ENCODE measurements at places on chromosomes 13 and 19.

DNA sequence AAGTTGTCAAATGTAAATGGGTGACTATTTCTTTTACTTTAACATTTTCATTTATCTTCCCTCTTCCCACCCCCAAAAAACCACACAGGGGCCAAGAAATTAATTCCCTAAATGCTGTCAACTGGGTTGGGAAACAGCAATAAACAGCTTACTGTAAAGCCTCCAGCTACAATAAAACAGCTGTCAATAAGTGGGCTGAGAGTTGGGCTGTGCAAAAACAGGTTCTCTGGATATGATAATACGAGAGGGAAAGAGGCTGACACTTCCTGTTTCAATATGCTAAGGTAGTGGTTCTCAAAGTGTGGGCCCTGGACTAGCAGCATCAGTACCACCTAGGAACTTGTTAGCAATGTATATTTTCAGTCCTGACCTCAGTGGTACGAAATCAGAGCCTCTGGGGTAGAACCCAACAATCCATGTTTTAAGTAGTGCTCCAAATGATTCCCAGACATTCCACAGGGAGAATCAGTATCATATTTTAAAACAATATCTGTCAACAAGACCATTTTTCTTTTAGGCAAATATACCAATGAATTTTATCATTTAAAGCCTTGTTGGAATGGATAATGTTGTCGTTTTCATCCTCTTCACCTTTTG, 8.4 kb downstream of the PCDH9 start:
- no peak for DNase-seq

GRCh38 chr13:106466691-106467426, 68.6 kb downstream of the EFNB2 start:
- DNase-seq = no peak

- DNase-seq = no peak
Measured at GRCh38 chr13:98825659-98826058, 73.2 kb upstream of the SLC15A1 start.

GRCh38 chr19:14412324-14412995, 6.7 kb downstream of the DDX39A start:
- no peak for DNase-seq

- DNase-seq = no peak
Measured at GRCh38 chr19:2607712-2608601, 94.5 kb downstream of the GNG7 start.

- no peak for DNase-seq
Measured at GRCh38 chr19:40691421-40692211, 1.2 kb upstream of the NUMBL start.

DNA sequence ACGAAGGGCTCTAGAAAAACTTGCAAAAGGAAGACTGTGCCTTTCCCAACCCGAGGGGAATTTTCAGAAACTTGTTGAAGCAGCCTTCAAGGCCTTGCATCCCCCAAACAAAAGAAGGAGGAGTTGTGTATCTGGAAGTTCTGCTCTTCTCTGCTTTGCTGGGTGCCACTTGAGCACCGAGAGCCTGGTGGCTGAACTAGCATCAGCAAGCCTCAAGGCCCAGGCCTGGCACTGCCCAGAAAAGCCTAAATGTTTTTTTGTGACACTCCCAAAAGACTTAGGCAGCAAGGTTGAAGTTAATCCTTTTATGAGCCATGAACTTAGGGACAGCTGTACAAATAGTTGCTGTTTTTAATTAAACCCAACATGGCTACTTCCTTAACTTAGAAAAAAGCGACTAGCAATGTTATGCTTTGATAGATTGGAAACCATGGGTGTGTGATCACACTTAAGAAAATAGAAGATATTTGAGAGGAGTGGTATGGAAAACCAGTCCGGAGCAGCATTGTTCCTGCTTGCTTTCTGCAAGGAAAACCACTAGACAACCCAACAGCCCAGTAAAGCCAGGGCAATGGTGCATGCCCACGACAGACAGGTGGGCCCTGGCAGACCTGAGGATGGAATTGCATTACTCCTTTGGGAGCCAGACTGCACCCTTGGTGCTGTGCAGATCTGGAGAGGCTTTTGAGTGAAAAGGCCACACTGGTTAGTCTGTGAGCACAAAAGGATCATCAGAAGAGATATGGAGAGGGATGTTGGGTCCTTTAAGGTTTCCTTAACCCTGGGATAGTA, 788 bp upstream of the DLEU7 start:
- DNase-seq = no peak

DNA sequence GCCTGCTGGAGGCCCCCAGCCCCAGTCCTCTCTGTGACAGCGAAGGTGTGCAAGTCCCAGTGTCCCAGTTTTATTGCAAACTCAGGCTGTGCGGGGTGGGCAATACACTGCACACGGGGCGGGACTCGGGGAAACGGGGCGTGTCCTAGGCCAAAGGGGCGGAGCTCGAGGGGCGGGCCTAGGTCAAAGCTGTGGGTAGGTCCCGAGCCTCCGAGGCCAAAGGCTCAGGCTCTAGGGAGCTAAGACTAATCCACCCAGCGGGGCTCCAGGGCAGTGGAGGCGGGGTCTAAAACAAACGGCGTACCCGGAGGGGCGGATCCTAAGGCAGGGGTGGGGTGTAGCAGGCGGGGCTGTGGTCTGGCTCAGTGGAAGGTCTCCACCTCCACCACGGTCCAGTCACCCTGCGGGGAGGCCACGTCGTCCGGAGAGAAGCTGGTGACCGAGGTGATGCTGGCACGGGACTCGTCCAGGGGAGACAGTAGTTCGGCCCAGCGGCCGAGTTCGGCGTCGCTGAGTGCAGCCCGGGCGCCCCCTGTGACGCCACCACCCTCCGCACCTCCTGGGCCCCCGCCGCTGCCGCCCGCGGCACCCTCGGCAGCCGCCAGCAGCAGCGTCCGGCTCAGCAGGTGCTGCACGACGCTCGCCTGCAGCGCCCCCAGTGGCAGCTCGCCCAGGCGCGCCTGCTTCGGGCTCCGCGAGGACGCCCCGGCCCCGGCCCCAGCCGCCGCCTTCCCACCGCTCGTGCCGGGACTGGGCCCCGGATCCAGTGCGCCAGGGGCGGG, 5.3 kb downstream of the PRR36 start:
- no peak for DNase-seq

DNA sequence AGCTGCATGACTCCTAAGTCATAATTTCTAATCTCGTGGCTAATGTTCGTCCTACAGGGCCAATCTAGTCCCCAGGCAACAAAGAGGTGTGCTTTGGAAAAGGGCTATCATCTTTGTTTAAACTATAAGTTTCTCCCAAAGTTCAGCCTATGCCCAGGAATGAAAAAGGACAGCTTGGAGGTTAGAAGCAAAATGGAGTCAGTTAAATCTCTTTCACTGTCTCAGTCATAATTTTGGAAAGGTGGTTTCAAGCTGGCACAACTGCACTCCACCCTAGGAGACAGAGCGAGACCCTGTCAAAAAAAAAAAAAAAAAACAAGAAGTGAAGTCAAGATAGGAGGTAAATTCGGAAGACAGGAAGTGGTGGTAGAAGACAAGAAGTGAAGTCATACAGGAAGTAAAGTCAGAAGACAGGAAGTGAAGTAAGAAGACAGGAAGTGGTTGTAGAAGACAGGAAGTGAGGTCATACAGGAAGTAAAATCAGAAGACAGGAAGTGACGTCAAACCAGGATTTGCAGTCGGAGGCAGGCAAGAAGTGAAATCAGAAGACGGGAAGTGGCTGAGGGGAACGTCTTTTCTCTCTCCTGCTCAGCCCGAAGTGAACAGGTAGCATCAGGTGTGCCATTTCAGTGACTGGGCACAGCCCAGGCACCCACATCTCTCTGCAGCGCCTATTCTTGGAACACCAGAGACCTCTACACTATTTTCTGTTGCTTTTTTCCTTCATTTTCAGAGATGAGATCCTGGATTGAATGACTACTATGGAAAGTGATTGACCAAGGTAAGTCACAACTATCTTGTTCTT, 32.2 kb downstream of the GP6 start:
- no peak for DNase-seq

- no peak for DNase-seq
Measured at GRCh38 chr13:33219926-33220325, 65.6 kb downstream of the STARD13 start.

Measured in NCI-H1436 (cell line).